Activated CD4-positive, CD25-positive, alpha-beta regulatory T cell treated with anti-CD3 and anti-CD28 coated beads, Interleukin-2, amount 50 U/mL, for 72 hours (primary cell): ENCODE measurements at places on chromosomes 11 and 22.

GRCh38 chr11:130907229-130907628 is 9.1 kb downstream of the SNX19 start:
- DNase-seq = no peak

DNA sequence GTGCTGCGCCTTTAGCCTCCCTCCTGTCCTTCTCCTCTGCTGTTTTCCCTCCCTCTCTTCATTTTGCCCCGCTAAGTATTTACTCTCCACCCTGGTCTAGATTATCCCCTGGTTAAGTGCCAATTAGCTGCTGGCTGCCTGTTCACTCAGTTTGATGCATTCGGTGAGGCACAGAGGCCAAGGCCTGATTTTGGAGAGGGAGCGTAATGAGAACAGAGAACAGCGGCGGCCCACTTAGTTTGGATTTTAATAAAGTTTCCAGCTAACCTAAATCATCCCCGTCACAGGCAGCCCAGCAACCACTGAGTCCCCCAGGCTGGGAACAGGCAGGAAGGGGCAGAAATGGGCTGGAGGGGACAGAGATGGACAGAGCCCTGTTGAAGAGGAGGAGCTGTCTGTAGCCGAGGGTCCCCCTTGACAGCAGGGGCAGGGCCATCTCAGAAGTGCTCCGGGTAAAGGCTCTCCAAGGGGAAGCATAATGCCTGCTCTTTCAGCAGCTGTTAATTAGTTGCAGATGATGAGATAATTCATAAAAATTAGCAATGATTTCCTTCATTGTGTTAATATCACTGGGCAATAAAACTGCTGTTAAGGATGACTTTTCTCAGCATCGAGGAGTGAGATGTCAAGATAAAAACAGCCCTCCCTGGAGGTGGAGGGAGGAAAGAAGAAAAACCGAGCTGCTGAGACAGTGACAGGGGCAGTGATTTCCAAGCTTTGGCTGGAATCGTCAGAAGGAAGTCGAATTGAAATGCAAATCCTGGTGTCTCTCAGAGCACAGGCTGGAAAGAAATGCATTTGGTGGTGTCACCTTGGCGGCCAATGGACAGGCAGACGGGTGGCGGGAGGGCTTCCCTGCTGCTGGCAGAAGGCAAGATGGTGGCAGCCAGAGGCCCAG is 170.1 kb downstream of the GRIK4 start:
- DNase-seq = no peak

DNA sequence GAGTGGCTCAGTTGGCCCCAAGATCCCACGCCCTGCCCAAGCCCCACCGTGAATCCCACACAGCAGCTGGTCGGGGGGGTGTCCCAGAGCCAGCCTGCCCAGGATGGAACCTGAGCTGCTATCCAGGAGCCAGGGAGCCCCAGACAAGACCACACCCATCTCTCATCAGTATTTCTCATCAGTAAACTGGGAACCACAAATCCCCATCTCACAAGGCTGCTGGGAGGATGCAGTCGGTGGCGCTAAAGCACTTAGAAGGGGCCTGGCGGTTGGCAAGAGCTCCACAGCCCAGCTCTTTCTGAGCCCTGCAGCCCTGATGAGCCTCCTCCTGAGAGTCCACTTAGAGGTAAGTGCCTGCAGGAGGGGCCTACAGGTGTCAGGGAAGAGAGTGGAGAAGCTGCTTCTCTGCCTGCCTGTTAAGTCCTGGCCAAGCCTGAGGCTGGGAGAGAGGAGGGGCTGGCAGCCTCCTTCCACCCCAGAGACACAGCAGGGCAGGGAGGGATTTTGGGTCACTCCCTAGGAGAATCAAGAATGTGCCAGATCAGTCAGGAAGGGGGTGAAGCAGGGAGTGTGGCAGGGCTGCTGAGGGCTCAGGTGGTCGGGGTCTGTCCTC is 6.1 kb downstream of the FADS3 start:
- DNase-seq = no peak

GRCh38 chr11:79269611-79270307 is 171.1 kb downstream of the TENM4 start:
- DNase-seq = no peak

GRCh38 chr22:28541137-28541536 is 138.5 kb downstream of the TTC28 start:
- no peak for DNase-seq

GRCh38 chr22:30609260-30610185 is 2.5 kb downstream of the TCN2 start:
- DNase-seq = no peak

DNA sequence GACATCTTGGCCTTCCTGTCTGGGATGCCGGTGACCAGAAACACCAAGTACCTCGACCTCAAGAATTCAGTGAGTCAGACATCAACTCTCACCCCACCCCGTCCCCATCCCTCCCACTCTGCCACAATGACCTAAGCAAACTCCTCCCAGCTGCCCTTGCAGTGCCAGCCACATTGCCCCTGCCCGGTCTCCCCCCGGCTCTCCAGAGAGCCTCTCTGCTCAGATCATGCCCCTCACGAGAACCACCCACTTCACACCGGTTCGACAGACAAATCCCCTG is 23.6 kb upstream of the MYRF start:
- DNase-seq = no peak

GRCh38 chr11:93394488-93394887 is 63.9 kb downstream of the DEUP1 start:
- no peak for DNase-seq

DNA sequence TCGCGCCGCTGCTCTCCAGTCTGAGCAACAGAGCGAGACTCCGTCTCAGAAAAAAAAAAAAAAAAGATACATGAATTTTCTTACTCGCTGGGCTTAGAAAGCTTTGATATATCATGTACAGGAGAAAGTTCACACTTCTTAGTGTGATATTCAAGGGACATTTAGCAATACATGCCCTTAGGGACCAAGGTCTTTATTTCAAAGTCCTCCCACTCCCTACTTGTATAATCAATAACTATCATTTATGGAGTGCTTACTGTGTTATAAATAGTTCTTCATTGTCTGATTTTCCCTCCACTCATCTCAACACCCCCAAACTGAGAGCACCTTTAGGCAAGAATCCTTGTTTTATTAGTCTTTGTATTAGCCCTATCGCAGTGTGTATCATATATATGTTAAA is 103.3 kb downstream of the UVRAG start:
- no peak for DNase-seq

DNA sequence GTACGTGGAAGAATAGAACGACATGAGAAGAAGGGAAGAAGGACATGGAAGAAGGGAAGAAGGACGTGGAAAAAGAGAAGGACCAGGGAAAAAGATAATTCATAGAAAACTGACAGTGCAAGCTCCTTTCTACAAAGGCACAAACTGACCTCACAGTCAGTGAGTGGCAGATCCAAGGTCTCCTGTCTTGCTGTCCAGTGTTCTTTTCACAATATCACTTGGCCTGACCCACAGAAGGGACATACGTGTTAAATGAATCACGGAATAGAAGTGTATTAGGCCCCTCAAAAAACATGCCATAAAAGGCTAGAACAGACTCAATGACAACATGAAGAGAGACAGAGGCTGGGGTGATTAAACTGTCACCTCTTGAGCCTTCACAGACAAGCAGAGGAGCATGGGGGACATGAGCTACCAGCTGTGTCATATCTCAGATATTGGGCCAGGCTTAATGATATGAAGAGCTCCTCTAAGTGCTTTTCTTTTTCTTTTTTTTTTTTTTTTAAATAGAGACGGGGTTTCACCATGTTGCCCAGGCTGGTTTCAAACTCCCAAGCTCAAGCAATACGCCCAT is 4.6 kb downstream of the ASCC2 start:
- DNase-seq = no peak

DNA sequence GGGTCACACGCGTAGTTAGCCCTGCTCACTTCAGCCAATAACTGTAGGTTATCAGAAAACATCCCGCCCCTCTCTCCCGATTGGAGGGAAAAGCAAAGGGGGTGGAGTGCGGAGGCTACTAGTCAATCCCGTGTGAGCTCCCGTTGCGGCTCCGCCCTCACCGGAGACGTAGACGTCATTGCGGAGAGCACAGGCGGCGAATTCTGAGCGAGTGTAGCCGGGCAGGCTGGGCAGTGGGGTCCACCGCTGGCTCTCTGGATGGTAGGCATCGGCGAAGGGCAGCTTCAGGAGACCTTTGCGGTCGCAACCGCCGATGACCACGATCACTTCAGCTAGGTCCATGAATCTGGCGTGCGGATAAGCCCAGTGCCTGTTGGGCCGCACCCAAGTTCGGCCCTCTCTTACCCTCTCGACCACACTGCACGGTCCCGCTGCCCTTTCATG is 4.7 kb downstream of the KLHL35 start:
- DNase-seq = peak; percentile 67

- no peak for DNase-seq
These were observed 103.8 kb downstream of the RRAS2 start for GRCh38 chr11:14255238-14255534.

GRCh38 chr11:112811783-112812182 is 149.4 kb upstream of the NCAM1 start:
- no peak for DNase-seq

DNA sequence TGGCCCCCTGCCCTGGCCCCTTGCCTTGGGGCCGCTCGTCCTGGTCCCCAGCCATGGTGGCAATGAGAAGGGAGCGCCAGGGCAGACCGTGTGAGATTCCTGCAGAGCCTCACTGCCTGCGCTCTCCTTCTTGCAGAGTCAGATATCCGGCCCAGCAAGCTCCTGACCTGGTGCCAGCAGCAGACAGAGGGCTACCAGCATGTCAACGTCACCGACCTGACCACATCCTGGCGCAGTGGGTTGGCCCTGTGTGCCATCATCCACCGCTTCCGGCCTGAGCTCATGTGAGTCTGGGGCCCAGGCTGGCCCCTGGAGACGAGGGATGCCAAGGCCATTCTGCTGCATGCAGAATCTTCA is 114.1 kb downstream of the MICAL2 start:
- DNase-seq = peak; percentile 85

GRCh38 chr11:61476371-61476770 is 32.2 kb upstream of the LRRC10B start:
- DNase-seq = no peak

- DNase-seq = peak; percentile 37
These were observed 33.4 kb upstream of the PTPRJ start for GRCh38 chr11:47946682-47947559.

GRCh38 chr11:126484266-126484665 is 128.8 kb downstream of the ST3GAL4 start:
- no peak for DNase-seq
